ENCODE measurements at places on chromosomes 2 and 18. TPM values are rescaled to one million over a fixed set of nuclear protein-coding genes. Genes with fewer than 3 reads are reported as not detected.

The ABCG8 gene
- not detected for total RNA-seq

The RGPD3 gene
- total RNA-seq, result 0.32 TPM

The MRO gene
- not detected for total RNA-seq

The PDE11A gene
- under 0.01 TPM for total RNA-seq

The CDK5R2 gene
- total RNA-seq, result not detected

The LIMS2 gene
- total RNA-seq, result 28.9 TPM

The ALK gene
- not detected for total RNA-seq

The TTN gene
- under 0.01 TPM for total RNA-seq

The UGT1A3 gene
- total RNA-seq, result not detected

The TTL gene
- 43.5 TPM for total RNA-seq

The CNDP1 gene
- not detected for total RNA-seq

The TMEM17 gene
- total RNA-seq, result 3.0 TPM

The FBXO41 gene
- 1.6 TPM for total RNA-seq

The NPPC gene
- not detected for total RNA-seq

The UGT1A4 gene
- total RNA-seq, result not detected

The ME2 gene
- 38.9 TPM for total RNA-seq

The GNLY gene
- total RNA-seq, result not detected

The SLC19A3 gene
- under 0.01 TPM for total RNA-seq

The UPP2 gene
- total RNA-seq, result not detected

The TYMS gene
- 15.1 TPM for total RNA-seq

The CCDC141 gene
- under 0.01 TPM for total RNA-seq

The CXCR1 gene
- total RNA-seq, result not detected

The CHCHD5 gene
- total RNA-seq, result 7.4 TPM

The PCARE gene
- not detected for total RNA-seq

The KIF5C gene
- total RNA-seq, result under 0.01 TPM

The CCDC148 gene
- 0.32 TPM for total RNA-seq

The LHCGR gene
- total RNA-seq, result under 0.01 TPM

The M1AP gene
- total RNA-seq, result not detected

The DCDC2C gene
- not detected for total RNA-seq

The CRACDL gene
- not detected for total RNA-seq

The GALNT13 gene
- 1.7 TPM for total RNA-seq

The ZC3H6 gene
- total RNA-seq, result 3.0 TPM

The FAM110C gene
- total RNA-seq, result not detected

The CNGA3 gene
- not detected for total RNA-seq
